ENCODE measurements at places on chromosomes 2 and 18. TPM values are rescaled to one million over a fixed set of nuclear protein-coding genes. Genes with fewer than 3 reads are reported as not detected.

Gene HES6
- 3.7 TPM for total RNA-seq

Gene SIX3
- total RNA-seq = 0.13 TPM

Gene APCDD1
- total RNA-seq = not detected

Gene PLGLB2
- total RNA-seq = 1.8 TPM

Gene SNORC
- total RNA-seq = 1.9 TPM

Gene IKZF2
- total RNA-seq = 4.2 TPM

Gene CACNB4
- total RNA-seq = 0.30 TPM

Gene LIMS3
- total RNA-seq = 3.7 TPM

Gene TIGD1
- 7.9 TPM for total RNA-seq

Gene MYOM1
- total RNA-seq = 1.7 TPM

Gene GCKR
- not detected for total RNA-seq

Gene HRH4
- total RNA-seq = 0.65 TPM

Gene TUBB6
- 5.7 TPM for total RNA-seq

Gene PDK1
- total RNA-seq = 38.5 TPM

Gene GREB1L
- not detected for total RNA-seq

Gene AQP12B
- total RNA-seq = not detected

Gene PMAIP1
- total RNA-seq = 35.3 TPM

Gene SULT1C4
- total RNA-seq = not detected

Gene CCDC141
- 2.6 TPM for total RNA-seq

Gene ANKRD30B
- total RNA-seq = not detected

Gene HJURP
- total RNA-seq = 129 TPM

Gene TTC31
- total RNA-seq = 42.9 TPM

Gene PFN4
- total RNA-seq = not detected

Gene KCNE4
- not detected for total RNA-seq

Gene PER2
- total RNA-seq = 8.7 TPM

Gene HOXD10
- not detected for total RNA-seq

Gene TEX44
- not detected for total RNA-seq

Gene SMAD7
- total RNA-seq = 30.0 TPM

Gene ACVR1
- total RNA-seq = 27.6 TPM

Gene KCNIP3
- not detected for total RNA-seq

Gene NR4A2
- total RNA-seq = 3.4 TPM

Gene RAX
- total RNA-seq = not detected

Gene SMYD1
- not detected for total RNA-seq

Gene BOLL
- total RNA-seq = not detected

Gene LYPD6
- total RNA-seq = not detected

Gene CCDC85A
- total RNA-seq = not detected
